Aorta (tissue), 5 donors: ENCODE measurements at places on chromosomes 12 and 14. TPM values are rescaled to one million over a fixed set of nuclear protein-coding genes. Genes with fewer than 3 reads are reported as not detected.

DNA sequence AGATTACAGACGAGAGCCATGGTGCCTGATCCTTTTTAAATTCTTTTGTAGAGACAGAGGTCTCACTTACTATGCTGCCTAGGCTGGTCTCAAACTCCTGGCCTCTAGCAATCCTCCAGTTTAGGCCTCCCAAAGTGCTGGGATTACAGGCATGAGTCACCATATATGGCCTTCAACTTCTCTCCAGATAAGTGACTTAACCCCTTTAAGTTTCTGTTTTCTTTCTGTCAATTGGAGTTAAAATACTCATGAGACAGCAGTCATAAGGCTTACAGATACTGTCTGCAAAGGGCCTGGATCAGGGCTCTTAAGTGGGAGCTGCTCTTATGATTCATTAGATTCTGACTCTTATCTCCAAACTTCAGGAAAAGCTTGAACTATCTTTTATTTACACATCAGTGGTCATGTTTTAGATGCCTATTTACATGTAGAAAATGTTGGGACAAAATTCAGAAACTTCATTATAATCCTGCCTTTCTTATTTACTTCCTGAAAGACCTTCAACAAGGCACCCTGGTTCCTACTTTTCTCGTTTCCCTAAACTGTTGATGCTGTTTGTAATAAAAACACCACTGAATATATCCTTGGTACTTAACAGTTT, 271.5 kb upstream of the TBX3 start:
- no peaks in the 10 kb centered on the region for H3K4me1 ChIP-seq
- no peak overlapping the region for H3K4me3 ChIP-seq
- H3K36me3 ChIP-seq: no peaks in the 10 kb centered on the region

GRCh38 chr14:53670701-53671100, 285.9 kb downstream of the BMP4 start:
- H3K4me1 ChIP-seq: no peaks in the 10 kb centered on the region
- DNase-seq: no peak
- H3K27me3 ChIP-seq: no peaks in the 10 kb centered on the region
- no peaks in the 10 kb centered on the region for H3K36me3 ChIP-seq
- no peak overlapping the region for H3K4me3 ChIP-seq

GRCh38 chr12:75751769-75752471, 240.5 kb upstream of the KRR1 start:
- DNase-seq: no peak
- no peaks in the 10 kb centered on the region for H3K36me3 ChIP-seq
- H3K4me3 ChIP-seq: no peak overlapping the region
- H3K27ac ChIP-seq: no peak overlapping the region
- no peaks in the 10 kb centered on the region for H3K27me3 ChIP-seq

DNA sequence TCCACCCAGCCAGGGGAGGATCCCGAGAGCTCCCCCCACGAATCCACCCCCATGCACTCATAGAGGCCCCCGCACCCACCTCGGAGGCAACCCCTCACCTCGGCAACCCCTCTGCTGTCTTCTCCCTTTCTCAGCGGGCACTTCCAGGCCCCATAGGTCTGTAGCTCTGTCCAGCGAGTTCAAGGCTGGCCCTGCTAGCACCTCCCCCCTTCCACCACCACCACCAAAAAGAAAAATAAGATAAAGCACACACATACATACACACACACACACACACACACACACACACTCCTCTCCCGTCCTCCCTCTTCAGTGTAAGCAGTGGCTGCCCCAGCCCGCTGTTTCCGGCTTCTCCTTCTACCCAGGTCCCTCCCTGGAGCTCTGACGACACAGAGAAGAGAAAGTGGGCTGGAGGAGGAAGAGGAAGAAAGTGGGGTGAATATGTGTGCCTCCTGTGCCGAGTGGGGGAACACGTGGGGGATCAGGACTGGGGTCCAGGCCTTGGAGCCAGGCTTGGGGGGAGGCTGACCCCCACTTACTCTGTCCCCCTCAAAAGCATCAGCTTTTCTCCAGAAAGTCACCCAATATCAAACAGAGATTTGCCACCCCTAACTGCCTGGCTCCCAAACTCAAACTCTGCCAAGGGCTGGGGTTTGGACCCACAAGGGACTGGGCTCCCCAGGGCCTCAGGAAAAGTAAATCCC, at the start of gene STAT6:
Gene STAT6 (minus strand): TSS at position 332 of the 704 bp plus-strand sequence. CDS start 3,084 bp downstream, outside the sequence.
- H3K27ac ChIP-seq: peak within 1 kb of the TSS; percentile 59
- no peaks in the 10 kb centered on the region for H3K27me3 ChIP-seq
- peak; percentile 90 for DNase-seq
- peak within 1 kb of the TSS; percentile 61 for H3K4me3 ChIP-seq
- no peaks in the 10 kb centered on the region for H3K4me1 ChIP-seq

RPS6KA5 gene
- 10.0 TPM for total RNA-seq

OTOGL gene
- 0.54 TPM for total RNA-seq
